ENCODE measurements at places on chromosomes 12 and 14.

DNA sequence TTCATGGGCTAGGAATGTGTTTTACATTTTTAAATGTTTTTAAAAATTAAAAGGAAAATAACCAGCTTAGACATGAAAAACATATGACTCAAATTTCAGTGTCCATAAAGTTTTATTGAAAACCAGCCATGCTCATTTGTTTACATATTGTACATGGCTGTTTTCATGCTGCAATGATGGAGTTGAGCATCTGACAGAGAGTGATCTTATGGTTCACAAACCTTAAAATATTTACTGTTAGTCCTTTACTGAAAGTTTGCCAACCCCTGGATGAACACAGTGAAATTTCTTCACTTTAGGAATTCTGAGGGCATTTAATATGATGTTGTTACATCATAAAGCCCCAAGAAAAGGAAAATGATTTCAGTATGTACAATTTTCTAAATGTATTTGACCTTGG is 16.1 kb downstream of the RASSF9 start:
- no peak for DNase-seq

DNA sequence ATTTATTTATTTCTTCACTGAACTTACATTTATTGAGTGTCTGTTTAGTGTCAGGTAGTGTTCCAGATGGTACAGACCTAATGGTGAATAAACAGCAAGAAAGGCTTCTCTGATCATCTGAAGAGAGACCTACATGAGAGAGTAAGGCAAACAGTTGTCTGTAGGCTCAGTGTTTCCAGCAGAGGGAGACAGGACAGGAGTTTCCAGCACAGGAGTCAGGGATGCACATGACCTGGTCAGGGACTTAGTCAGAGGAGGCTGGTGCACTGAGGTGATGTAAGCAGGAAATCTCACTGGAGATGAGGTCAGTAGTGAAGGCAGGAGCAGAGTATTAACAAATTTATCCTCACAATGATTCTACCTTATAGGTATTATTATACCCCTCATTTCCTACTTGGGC is 233.2 kb downstream of the MDGA2 start:
- DNase-seq, result no peak

DNA sequence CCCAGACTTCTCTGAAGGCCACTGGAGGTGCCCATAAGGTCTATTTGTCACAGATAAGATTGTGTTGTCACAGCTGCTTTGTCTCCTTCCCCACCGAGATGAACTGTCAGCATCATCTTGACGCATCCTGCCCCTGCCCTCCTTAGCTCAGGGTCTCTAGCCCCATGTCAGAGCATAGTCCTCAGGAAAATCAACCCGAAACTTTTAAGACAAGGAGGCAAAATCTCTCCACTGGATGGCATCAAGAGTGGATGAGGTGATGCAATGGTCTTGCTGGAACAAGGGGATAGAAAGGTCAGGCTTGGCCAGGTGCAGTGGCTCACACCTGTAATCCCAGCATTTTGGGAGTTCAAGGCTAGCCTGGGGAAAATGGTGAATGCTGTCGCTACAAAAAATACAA is 8.2 kb downstream of the KRT79 start:
- DNase-seq, result no peak

- no peak for DNase-seq
These were observed 114.5 kb upstream of the RTL1 start for GRCh38 chr14:101017806-101018560.

GRCh38 chr14:68463705-68464374 is 329.0 kb downstream of the ZFP36L1 start:
- no peak for DNase-seq

GRCh38 chr14:61573748-61574513 is 121.4 kb upstream of the HIF1A start:
- DNase-seq, result no peak

DNA sequence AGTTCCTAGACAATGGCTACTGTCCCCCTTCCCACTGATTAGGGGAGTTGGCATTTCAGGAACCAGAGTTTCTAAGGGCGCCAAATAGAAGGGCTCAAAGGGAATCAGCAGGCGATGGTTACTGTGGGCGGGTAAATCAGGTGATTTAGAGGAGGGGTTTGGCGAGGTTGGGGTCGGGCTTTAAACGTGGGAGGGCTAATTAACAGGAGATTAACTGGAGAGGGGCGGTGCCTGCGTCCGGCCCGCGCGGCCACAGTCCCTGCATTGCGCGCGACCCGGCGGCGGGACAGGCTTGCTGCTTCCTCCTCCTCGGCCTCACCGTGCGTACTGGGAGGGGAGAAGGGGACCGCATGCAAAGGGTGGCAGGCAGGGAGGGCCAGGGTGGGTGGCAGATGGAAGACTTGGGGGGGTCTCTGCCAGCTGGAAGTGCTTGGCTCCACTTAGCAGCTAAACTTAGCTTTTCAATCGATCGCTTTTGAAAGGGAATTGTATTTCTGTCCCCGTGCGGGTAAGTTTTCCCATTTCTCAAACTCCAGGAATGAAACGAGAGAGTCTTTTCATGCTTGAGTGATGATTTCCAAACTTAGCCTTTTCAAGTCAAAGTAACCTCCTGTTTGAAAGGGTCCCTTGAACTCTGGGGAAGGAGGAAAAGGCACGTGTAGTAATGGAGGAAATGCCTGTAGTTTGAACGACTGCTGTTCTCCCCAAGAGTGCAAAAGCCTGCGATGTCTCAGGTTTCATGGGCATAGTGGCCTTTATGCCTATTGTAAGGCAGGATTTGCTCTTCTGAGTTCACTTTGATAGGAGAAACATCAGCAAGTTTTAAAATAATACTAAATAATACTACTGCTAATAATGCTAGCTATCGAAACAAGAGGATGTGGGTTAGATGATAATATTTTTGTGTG is at the start of gene MGST1:
TSS of gene MGST1 (plus strand) at position 255 of the 908 bp plus-strand sequence. CDS start 6,608 bp downstream, outside the sequence.
- no peak for DNase-seq

DNA sequence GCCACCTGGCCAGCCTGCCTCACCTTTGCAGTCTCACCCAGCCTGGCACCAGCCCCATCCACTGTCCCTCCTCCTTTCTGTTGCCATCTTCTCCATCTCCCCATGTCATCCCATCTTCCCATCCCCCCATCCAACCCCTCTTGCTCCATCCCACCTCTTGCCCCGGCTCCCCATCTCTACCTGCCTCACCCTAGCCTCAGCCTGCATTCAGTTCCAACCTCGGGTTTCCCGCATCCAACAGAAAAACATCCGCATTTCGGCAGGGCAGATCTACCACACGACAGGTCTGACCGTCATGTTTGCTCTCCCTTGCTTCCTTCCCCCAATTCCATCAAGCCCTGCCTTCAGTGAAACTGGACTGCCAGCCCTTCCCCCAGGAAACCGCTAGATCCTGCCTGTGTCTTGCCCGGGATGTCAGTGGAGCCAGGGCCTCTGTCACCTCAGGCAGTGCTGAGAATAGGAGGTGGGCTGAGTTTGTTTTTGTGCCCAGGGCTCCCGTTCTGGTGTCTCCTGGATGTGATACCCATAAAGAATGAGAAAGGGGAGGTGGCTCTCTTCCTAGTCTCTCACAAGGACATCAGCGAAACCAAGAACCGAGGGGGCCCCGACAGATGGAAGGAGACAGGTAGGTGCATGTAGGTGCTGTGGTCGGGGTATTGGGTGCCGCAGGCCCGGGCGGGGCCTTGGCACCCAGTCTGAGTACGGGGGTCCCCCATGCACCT is 2.5 kb downstream of the KCNH3 start:
- no peak for DNase-seq

GRCh38 chr12:42462486-42462885 is 127.1 kb downstream of the PRICKLE1 start:
- no peak for DNase-seq

Data from stimulated activated CD4-positive, alpha-beta T cell treated with anti-CD3 and anti-CD28 coated beads, TNF-alpha, amount 100 ng/mL, for 1 hour (primary cell).